CD4-positive, alpha-beta T cell treated with Interleukin-12 subunit alpha and Interleukin-12 subunit beta, for 1 hour (primary cell): ENCODE measurements at places on chromosomes 7 and 10.

DNA sequence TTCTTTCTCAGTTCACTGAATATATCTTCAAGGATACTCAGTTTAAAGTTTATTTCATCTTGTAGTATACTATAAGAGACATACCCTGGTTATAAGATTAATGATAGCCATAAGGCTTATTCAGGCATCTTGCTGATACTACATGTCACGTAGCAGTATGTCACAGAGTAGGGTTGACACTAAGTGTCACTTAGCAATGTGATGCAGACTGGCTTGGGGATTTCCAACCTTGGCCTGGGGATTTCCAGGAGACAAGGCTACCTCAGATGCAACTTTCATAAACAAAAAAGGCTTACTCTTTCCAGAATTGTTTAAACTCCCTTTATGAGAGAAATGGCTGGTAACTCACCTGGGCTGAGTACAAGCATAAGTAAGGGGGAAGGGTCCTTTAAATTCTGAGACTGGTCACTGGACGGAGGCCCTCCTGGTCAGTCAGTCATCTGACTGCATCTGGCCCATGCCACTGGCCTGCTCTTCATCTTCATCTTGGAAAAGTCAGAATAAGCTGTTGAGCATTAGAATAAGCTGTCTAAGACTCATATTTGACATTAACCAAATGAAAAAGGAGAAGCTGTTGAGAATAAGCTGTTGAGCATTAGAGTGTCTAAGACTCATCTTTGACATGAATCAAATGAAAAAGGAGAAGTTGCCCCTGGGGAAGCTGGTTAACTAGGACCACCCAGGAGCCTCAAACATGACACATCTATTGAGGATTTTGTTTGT is 9.5 kb downstream of the SLC13A1 start:
- DNase-seq, result no peak

GRCh38 chr7:147904219-147904576 is 686.4 kb upstream of the C7orf33 start:
- DNase-seq, result no peak

GRCh38 chr7:135257-135653 is 57.1 kb upstream of the FAM20C start:
- DNase-seq, result no peak

DNA sequence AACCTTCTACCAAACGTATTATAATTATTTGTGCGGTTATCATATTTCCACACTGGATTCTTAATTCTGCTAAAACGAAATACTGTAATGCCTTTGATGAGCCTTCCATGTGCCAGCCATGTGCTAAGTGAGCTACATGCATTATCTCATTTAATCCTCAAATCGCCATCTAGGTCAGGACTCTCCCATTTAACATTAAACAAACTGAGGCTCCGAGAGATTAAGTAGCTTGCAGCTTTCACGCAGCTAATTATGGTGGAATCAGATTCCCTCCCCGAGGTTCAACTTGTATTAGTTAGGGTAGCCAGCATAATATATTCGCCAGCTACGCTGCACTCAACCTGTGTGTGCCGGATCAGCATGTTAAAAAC is 798 bp upstream of the TSPAN33 start:
- no peak for DNase-seq

DNA sequence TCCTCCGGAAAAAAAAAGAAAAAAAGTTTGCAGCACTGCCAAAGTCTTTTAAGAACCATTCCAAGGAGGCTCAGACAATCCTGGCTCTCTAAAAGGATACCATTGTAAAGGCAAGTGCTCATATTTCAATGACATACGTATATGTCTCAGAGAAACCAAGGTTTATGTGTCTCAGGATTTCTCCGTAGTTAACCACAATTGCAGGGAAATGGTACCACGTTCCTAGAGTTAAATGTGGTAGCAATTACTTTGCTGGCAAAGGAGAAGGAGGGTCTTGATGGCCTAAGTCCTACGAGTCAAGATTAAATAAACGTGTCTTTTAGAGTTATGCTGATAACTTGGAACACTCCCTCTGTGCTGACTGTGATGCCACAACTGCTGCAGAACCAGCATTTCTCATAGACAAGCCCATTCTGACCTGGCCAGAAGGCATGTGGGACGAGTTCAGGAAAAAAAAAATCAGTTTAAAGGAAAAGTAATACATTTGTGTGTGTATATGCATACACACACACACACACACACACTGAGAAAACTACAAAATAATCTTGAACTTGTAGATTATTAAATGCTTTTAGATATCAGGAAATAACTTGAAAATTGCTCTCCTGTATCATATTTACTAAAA is 245.9 kb downstream of the FGFR2 start:
- no peak for DNase-seq

DNA sequence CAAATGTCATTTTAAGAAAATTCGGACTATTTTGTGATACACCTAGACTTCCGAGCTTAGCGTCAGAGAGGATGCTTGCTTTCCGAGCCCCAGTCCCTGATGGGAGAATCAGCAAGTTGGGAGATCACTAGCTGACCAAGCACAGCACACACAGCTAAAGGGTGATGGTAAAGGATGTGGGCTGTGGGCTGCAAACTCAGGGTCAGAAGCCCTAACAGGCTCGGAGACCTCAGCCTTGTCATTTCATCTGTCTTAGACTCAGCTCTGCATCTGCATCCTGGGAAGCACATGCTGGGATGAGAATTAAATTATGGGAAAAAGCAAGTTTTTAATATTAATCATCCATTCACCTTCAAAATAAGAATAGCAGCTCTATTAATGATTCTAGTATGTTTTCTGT is 3.3 kb downstream of the CUBN start:
- DNase-seq, result no peak

GRCh38 chr7:28939844-28940544 is 18.1 kb downstream of the TRIL start:
- no peak for DNase-seq

GRCh38 chr7:146728141-146728540 is 611.5 kb downstream of the CNTNAP2 start:
- no peak for DNase-seq

DNA sequence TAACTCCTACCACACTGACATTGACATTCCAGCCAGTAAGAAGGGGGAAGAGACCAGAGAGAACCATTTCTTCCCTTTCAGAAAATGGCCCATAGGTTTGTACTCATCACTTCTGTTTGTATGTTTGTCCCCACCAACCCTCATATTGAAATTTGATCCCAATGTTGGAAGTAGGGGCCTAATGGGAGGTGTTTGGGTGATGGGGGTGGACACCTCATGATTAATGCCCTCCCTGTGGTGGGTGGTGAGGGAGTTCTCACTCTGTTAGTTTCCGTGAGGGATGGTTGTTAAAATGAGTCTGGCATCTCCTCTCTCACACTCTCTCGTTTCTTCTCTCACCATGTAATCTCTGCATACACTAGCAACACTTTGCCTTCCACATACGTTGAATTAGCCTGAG is 21.4 kb downstream of the CADPS2 start:
- DNase-seq, result no peak

- DNase-seq, result no peak
These were observed 5.0 kb downstream of the PLEKHA1 start for GRCh38 chr10:122379537-122379936.
